ENCODE measurements at places on chromosomes 3 and 15.

DNA sequence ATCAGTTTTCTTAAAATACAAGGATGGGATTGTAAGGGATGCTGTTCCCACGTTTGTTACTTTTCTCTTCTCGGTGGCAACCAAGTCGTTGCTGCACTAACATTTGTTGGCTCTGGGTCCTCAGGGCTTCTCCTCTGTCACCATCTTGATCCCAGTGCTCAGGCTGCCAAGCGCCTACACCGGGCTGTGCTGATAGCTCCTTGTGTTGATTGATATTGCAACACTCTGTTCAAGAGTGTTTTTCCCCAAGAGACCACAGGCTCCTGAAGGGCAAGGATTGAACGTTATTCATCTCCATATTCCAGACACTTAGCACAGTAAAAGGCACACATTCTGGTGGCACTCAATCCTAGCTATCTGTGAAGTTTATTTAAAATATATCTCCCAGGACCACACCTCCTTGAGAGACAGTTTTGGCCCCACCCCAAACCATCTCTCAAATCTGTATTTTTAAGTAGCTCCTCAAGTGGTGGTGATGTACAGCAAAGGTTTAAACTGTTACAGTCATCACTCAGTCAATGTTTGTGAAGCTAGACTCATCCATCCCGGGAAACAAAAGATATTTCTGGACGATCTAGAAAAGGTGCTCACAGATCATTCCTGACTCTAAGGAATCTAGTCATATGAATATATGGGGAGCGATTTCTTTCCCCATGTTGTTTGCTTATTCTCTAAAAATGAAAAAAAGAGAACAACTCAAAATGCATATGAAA, 38.5 kb upstream of the FOXP1 start:
- DNase-seq, result no peak

DNA sequence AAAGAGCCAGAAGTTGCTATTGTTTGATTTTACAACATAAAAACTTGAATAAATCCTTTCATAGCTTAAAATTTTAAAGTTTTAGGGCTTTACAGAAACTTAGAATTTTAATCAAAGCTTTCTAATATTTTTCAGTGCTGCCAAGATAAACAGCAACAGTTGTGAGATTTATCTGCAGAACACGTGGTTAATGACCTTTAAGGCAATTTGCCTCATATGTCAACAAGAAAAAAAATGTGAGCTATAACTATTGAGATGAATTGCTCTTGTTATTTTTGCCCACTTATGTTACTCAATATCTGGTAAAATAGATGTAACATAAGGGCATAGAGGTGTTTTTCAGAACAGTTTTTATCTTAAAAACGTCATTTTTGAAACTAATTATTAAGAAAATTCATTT, 96.7 kb upstream of the NECTIN3 start:
- DNase-seq, result no peak

- no peak for DNase-seq
These were observed 15.1 kb upstream of the PROK2 start for GRCh38 chr3:71800023-71800422.

GRCh38 chr3:52044869-52045619, 11.3 kb downstream of the DUSP7 start:
- no peak for DNase-seq

DNA sequence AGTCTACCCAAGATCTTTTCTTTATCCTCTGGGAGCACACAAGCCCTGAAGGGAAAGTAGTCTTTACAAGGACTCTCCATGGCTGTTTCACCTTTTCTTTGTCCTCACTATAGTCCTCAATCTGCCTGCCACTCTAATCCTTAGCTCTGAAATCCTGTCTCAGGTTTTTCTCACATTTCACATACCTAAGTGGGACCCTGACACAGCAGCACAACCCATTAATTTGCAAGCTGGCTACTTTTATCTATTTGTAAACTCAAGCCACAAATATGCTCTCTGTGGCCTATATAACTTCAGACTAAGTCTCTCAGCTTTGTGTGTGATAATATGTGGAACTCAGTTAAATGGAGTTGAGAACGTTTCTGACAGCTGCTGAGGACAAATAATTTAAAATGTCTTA, 19.8 kb downstream of the SIN3A start:
- no peak for DNase-seq

DNA sequence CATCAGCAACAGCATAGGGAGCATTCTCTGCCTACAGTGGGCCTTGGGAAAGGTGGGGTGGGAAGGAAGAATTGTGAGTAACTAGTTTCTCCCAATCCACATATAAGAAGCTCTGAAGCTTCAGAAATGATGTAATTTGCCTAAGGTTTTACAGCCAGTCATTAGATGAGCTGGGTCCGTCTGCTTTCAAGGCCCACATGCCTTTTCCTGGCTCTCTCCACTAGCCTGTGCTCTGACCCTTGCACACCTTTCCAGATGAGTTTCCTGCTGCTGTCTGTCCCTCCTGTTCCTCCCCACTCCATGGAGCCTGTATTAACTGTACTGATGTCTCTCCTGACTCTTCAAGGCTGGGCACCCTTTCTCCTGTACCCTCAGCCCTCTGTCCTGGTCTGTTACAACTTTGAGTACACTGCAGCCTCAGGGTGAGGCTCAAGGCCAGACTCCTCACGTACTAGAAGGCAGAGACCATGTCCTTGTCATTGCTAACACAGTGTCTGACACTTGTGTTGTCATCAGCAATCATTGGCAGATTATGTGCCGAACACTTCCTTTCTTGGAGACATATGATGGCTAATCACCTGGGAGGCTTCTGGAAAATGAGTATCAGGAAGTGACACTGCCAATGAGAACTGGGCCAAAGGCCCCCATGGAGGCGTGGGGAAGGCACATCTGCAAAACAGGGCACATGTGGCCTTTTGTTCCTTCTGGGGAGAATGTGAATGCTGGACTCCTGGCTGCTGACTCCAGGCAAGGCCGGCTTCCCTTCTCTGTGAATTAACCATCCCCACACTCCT, 6.6 kb downstream of the TM6SF1 start:
- no peak for DNase-seq
